ENCODE measurements at places on chromosomes 5 and 9.
A peak's percentile ranks its signal among the peaks of the same experiment; 100 is the strongest.

DNA sequence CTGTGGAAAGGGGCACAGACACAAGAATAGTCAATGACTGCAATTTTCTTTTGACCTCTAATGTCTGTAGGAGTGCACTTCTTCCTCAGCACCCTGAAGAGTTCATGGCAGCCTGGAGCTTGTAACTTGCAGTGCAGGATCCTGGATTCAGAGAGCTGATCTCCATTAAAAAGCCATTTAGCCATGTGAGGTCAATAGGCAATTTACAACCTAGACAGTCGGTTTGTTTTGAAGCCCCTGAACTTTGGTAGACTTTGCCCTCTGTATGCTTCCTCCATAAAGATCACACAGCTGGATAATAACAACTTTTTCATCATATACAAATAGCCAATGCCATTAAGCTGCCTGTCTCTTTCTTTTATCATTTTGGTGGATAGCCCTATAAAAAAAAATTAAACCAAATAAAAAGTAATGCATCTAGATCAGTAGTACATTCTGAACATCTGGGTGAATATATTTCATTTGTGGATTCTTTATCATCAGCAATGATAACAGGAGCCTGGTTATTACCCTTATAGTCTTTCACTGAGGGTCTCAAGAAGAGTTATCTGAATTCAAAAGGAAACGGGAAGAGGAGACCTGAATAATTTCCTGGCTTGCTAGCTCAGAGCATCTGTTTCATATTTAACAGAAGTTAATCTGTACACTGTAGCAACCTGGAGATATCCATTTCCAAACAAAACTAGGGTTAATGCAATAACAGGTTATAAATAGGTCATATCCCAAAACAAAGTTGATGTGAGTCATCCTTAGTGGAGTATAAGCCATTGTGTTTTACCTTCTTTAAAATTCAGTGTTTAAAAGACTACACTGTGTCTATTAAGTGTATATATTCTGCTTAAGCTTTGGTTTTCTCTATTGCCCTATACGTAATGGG, 193.8 kb upstream of the ACTBL2 start:
- no peak for DNase-seq

- no peak for DNase-seq
These were observed 247.5 kb downstream of the ADAMTSL1 start for GRCh38 chr9:18721267-18721994.

- no peak for DNase-seq
These were observed 559.4 kb upstream of the ADAMTS16 start for GRCh38 chr5:4580772-4581171.

DNA sequence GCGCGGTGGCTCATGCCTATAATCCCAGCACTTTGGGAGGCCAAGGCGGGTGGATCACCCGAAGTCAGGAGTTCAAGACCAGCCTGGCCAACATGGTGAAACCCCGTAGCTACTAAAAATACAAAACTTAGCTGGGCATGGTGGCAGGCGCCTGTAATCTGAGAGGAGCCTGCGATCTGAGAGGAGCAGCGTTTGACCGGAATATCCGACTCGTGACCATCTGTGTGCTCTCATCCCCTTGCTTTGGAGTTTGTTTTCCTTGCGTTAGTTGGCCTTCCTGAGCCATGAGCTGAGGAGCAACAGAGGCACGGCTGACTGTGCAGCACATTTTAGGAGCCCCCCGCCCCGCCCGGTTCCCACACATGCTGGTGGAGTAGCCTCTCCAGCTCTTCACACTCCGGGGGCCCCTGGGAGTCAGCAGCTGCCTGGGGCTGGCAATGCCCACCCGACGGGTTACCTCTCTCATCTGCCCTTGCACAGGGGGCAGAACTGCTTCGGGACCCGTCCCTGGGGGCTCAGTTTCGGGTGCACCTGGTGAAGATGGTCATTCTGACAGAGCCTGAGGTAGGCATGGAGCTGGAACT, 3.0 kb downstream of the ADAMTS13 start:
- no peak for DNase-seq

DNA sequence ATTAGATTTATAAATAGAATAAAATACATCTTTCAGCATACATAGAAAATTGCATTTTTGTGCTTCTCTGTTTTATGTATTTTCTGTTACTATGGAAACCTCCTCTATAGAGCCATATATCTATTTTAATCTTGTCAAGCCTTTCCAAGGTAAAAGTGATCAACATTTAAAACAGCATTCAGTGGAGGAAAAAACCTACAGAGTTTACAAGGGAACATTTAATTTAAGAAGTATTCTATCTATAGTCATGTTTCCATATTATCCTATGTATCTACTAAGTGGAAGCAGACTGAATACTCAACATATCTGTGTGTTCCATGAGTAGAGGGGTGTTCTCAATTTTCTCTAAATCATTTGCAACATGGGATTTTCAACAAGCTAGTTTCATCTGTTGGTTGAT, 791.4 kb downstream of the CDH18 start:
- DNase-seq: no peak

GRCh38 chr5:4243479-4244264, 648.0 kb downstream of the IRX1 start:
- DNase-seq: peak; percentile 90

DNA sequence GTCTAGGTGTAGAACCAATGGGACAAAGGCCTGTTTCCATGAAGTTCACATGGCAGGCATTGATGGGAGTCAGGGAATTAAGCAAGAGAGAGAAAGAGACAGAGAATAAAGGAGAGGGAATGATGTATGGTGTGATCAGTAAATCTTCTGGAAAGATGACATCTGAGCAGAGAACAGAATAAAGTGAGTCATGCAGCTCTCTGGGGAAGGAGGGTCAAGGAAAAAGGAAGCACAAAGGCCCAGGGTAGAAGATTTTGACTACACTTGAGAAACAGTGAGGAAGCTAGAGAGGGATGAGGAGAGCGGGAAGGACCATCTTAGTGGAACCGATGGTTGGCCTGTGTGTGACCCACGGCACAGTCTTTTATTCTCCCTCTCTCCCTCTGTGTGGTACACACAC, 425.9 kb downstream of the SPOCK1 start:
- DNase-seq: no peak
